ENCODE measurements at places on chromosomes 5 and 9.

DNA sequence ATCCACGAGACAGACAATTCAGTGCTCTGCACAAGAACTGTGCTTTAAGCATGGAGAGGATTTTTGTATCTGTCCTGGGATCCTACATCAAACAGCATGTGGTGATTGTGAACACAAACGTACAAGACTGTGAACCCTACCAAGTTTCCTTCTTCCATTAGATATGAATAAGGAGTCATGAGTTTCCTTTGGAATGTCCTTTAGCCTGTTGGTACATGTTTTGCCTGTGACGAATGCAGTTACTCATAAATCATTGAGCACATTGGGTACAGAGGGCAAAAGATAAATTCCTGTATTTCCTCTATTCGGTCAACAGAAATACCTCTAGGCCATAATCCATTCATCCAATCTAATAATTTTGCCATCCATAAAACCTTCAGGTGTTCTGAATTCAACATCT, 61.5 kb downstream of the FXN start:
- DNase-seq = no peak

DNA sequence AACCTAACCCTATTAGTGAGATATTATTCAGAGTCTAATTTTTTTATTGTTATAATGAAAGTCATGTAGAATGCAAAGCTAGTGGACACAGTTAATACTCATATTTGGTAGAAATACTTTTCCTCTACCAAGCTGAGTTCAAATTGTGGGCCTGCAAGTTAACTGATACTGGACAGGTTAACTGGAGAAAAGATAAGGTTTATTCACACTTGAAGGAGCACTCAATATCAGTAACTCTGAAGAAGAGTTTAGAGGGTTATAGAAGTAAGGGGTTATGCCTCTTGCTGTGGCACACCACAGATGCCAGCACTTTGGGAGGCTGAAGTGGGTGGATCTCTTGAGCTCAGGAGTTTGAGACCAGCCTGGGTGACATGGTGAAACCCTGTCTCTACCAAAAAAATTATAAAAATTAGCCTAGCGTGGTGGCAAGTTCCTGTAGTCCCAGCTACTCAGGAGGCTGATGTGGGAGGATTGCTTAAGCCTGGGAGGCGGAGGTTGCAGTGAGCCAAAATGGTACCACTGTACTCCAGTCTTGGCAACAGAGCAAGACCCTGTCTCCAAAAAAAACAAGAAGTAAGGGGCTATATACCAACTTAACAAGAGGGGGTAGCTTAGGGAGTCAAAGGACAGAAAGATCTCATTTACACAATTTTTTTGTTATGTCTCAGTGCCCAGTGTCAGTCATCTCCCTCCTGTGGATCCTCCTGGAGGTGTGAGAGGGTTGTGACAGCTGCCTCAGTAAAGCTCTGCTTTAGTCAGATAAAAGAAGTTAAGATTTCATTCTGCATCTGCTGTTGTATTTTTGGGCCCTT, 121.2 kb upstream of the GRHPR start:
- no peak for DNase-seq

DNA sequence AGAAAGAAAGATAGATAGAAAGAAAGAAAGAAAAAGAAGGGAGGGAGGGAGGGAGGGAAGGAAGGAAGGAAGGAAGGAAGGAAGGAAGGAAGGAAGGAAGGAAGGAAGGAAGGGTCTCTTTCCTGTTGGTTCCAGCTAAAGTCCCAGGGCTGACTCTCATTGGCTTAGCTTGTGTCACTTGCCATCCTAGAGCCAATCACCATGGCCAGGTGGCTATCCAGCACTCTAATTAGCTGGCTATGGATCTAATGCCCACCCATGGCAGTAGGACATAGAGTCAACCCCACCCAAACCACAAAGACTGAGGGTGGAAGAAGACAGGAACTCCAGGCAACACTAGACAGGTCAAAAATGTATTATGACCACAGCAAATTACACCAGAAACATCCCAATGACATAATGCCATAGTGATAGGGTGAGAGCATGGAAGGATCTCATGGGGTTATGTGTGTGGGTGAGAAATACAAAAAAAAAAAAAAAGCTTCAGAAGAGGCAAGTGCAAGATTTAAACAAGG, 10.8 kb upstream of the CPLX2 start:
- DNase-seq = no peak

- DNase-seq = no peak
Measured at GRCh38 chr5:172569861-172570558, 71.1 kb upstream of the NEURL1B start.

- DNase-seq = peak; percentile 45
Measured at GRCh38 chr5:169875091-169875728, 105.1 kb downstream of the INSYN2B start.

DNA sequence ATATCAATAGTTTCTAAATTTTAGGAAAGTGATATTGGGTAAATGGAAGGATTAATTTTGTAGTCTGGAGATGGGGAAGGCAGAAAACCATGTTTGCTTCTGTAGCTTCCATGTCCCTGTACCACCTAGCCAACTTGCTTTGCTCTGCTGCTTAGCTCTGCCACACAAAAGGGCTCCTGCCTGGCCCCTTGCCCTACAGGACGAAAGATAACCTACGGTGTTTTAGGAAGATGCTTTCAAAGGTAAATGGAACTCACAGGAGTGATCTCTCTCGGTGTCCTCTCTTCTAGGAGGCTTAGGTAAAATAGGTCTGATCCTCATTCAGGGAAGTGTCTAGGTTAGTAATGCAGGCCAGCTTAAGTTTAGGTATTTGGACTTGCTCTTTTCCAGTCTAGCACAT, 37.8 kb upstream of the DMXL1 start:
- DNase-seq = no peak

DNA sequence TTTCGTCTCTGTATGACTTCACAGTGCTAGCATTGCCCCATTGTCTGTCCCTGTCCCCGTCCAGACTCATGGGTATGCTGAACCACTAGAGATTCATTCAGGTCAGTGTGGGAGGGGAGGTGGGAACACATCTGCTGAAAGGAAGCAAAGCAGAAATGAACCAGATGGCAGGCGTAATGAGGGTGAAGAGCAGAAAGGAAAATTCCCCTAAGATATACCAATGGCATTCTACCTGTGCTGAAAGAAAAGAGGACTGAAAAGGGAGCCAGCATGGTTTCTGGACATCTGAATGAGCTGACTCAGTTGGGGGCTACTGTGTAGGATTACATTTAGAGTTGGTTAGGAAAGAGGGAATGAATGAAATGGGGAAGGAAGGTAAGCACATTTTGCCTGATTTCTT, 678.7 kb downstream of the MAT2B start:
- no peak for DNase-seq

GRCh38 chr5:66426259-66427138, 169.7 kb upstream of the MAST4 start:
- DNase-seq = no peak

GRCh38 chr5:177598477-177598876, 1.5 kb upstream of the B4GALT7 start:
- no peak for DNase-seq

Data from GF-D8 (cell line).